NCI-H526 (cell line): ENCODE measurements at places on chromosomes 1 and 21.

DNA sequence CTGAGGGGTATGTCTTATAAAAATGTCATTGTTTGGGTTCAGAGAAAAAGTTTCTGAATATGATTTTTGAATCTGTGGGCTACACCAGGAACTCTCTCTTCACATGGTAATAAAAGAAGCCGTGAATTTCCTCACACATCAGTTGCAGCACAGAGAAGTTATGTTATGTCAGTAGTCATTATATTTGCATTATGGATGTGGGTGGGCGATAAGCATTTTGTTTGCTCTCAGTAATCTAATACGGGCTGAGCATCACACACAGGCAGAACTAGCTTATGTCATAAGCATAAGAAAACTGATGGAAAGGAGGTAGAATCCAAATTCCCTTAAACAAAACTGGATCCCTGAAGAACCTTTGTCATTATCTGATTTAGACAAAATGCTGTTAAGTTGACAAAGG is 70.8 kb downstream of the PRDM2 start:
- DNase-seq = no peak

GRCh38 chr21:22120616-22121266 is 1122.5 kb downstream of the NCAM2 start:
- no peak for DNase-seq

DNA sequence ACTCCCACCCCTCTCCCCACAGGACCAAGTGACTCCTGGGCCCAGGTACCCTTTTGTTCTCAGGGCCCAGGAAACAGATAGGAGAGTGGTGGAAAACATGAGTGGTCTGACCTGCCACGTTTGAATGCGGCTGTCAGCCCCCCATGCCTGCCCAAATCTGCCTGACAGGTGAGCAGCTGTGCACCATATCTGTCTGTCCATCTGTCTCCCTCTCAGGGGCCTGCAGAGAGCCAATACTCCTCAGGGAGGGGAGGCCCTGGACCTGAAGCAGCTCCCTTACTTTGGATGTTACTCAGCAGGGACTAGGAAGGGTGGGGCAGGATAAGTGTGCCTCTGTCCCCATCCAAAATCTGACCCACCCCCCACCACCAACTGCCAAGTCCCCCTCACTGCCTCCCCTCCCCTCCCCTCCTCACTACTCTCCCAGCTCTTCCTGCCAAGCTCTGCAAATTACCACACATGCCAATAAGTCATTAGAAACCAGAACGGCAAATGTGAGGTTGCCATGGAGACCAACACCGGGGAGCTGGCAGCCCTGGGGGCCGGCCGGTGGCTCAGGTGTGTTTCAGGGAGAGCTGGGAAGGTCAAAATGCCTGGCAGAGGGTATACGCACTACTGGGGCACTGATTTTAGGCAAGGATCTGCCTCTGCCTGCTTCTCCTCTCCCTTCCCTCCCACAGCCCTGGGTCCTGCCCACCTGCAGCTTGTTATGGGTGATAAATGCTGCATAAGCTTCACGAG is 11.5 kb downstream of the LRRN2 start:
- no peak for DNase-seq

GRCh38 chr1:186615332-186615731 is 64.9 kb downstream of the PTGS2 start:
- no peak for DNase-seq

DNA sequence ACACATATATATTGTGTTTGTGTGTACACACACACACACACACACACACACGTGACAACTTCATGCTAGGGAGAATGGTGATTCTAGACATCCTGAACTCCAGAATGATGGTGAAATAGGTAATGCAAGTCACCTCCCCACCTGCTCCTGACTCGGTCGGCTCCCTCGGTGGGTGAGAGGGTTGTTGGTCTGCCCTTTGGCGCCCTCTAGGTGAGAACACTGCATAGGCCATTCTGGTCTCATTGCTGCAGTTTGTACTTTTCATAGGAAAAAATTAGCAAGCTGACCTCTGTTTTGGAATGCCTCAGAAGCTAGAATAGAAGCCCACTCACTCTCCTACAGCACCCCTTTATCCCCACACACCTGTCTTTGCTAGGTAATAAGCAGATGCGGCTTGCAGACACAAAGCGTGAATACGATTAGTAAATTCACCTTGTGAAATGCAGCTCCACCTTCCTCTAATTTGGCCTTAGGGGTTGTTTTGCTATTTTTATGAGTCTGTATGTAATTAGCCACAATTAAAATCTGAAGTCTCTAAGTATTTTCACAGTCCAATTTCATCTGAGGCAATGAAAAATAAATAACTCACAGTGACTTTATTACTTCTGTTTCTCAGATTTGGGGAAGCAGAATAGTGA is 130.0 kb upstream of the KCNJ15 start:
- DNase-seq = peak; percentile 22

- peak; percentile 41 for DNase-seq
Measured at GRCh38 chr21:44836666-44837471, 19.0 kb upstream of the SUMO3 start.

- no peak for DNase-seq
Measured at GRCh38 chr1:110310300-110310699, 28.9 kb upstream of the RBM15 start.

DNA sequence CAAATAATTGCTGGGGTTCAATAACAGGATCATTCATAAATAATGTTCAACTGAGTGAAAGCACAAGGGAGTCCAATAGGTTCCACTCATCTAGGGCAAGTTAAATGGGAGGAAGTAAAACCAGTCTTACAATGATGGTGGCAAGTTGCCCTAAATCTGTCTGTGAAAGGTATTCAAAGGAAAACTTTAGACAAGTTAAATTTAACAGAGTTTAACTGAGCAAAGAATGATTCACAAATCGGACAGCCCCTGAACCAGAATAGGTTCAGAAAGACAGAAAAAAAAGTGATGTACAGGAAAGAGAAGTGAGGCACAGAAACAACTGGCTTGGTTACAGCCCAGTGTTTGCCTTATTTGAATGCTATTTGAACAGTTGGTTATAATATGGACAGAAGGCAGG is 183.5 kb upstream of the ADGRL4 start:
- peak; percentile 18 for DNase-seq

GRCh38 chr1:27436204-27437159 is 44.1 kb downstream of the GPR3 start:
- no peak for DNase-seq

GRCh38 chr1:20478057-20478635 is 7.9 kb downstream of the CAMK2N1 start:
- no peak for DNase-seq

GRCh38 chr1:225998560-225999226 is 450 bp downstream of the SDE2 start:
- no peak for DNase-seq

DNA sequence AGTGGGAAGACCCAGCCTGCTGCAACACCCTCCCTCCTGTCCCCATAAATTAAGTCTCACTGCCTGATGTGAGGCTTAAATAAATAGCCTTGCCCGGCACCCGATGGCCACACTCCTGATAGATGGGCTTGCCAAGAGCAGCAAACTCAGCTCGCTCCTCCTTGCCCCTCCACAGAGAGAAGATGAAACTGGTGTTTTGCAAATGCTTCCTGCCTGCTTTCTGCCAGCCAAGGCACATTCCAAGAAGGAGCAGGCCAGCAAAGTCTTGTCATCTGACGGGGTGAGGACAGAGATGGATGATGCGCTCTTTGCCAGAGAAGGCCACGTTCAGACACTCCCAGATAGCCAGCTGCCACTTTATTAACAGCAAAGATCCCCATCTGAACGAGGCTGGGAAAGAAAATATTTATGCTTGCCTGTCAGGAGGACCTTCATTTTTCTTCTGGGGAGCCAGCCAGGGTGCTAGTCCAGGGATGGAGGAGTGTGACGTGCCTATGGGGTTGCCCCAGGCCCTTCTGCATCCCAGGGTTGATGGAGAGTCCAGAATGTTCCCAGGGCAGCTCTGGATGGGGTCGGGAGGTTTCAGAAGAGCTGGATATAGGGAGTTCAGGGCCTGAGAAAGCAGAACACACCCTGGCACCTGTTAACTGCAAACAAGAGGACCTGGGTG is 265.4 kb downstream of the FOXD2 start:
- no peak for DNase-seq

DNA sequence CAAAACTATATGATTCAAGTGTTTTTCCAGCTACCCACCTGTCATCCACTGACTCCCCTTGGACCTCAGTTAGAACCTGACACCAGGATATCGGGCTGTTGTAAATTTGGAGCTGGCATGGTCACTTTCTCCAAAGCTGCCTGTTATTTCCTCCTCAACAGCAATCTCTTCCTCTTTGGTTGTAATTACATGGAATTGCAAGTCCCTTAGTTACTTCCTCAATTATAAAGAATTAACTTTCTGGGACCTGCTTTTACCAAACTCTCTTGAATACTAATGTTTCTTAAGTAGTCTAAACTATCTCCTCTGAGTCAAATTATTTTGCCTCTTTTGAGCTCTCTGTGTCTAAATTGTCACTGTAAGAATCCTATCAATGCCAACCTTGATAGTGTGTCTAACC is 150.3 kb upstream of the SGIP1 start:
- DNase-seq = no peak

- no peak for DNase-seq
Measured at GRCh38 chr1:174398246-174398645, 49.5 kb upstream of the GPR52 start.

DNA sequence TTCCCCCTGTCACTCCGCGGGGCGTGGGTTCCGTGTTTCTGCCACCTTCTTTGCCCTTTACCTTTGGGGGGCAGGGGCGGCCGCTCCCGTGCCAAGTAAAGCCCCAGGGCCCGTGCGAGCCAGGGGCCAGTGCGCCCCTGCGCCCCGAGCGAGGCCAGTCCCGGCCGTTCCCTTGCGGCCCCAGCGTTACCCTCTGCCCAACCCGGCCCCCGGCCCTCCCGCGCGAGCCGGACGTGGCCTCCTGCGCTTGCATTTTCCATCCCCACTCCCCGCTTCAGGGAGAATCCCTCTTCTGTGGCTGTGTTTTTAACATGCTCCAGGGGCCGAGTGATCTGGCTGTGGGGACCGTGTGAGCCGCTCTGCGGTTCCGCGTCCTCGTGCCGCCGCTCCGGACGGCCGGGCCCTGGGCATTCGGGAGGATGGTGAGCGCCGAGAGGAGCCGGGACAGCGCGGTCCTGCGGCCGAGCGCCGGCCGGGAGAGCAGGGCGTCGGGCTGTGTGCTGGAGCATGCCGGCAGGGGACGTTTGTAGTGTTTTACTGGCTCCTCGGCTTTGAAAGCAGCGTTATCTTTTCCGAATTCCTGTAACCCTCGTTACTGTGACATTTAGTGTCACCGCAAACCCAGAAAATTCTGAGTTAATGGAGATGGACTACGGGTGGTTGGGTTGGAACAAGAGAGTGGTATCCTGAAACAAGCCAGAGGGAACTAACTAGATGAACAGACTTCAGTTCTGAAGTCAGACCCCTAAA is 1.0 kb downstream of the GALNT2 start:
- DNase-seq = no peak

DNA sequence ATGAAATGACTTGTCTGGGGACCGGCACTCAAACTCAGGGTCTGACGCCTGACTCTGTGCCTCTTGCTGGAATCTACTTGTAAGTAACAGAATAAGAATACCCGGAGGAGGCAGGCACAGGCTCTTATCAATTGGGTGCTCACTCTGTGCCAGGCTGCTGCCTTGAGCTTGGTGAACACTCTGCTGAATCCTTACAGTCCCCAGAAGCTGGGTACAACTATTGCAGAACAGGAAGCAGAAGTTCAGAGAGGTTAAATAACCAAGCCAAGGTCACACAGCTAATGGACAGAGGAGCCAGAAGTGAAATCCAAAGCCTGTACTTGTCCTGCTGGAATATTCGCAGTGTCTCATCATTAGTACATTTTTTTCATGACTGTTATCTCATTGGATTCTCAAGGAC is 86.0 kb downstream of the EPHB2 start:
- DNase-seq = no peak

DNA sequence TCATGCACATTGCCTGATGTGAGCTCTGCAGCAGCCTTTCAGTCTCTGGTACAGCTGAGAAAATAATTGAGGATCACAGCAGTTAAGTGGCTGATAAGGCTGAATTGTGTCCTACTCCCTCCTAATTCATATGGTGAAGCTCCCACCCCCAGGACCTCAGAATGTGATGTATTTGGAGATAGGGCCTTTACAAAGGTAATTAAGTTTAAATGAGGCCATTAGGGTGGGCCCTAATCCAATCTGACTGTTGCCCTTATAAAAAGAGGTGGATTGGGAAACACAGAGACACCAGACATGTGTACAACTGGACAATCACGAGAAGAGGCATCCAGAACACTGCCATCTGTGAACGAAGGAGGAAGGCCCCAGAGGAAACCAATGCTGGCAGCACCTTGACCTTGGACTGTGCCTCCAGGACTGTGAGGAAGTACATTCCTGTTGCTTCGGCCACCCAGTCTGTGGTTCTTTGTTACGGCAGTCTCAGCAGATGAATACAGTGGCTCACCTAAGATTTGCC is 148.1 kb downstream of the TRABD2B start:
- no peak for DNase-seq

- DNase-seq = peak; percentile 53
Measured at GRCh38 chr1:115469703-115470476, 131.8 kb upstream of the NGF start.

- DNase-seq = peak; percentile 70
Measured at GRCh38 chr1:76546354-76546933, 320.8 kb upstream of the ST6GALNAC5 start.

DNA sequence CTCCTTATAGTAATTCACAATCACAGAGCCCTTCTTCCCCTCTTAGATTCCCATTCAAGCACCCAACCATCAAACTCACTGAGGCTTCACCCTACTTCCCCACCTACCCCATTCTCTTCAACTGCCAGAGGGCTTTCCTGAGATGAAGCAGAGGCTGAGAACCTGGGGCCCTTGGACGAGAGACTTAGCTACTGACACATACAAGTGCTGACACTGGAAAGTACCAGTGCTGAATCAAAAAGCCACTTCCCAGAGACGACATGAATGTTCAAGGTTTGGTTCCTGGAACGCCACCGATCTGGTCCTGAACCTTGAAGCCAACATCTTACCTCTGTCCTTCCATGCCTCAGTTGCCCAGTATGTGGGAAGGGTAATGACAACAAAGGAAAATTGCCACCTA is 16.6 kb upstream of the RAP1A start:
- no peak for DNase-seq

- DNase-seq = no peak
Measured at GRCh38 chr21:44443891-44444285, 11.4 kb upstream of the LRRC3 start.

DNA sequence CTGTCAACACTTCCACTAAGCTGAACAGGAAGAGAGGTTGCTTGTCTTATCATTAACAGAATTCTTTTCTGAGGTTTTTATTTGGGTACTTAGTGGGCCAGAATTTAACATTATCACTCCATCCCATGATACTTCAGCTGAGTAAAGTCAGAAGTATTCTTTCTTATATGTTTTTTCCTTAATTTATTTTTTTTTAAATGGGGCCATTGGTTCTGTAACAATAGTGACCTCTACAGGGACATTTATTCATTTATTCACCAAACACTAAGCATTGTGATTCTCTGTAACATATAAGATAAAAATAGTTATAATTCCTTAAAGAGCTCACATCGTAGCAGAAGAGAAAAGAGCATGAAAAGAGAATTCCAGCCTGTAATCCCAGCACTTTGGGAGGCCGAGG is 9.8 kb downstream of the GREM2 start:
- DNase-seq = no peak

DNA sequence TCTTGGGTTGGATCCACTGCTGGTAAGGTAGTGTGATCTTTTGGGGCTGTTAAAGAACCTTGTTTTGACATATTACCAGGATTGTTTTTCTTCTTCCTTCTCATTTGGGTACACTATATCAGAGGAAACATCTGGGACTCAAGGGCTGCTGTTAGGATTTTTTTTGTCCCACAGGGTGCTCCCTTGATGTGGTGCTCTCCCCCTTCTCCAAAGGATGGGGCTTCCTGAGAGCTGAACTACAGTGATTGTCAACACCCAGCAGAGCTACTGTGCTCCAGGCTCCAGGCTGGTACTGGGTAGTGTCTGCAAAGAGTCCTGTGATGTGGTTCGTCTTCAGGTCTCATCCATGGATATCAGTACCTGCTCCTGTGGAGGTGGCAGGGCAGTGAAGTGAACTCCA is 20.6 kb downstream of the IFI16 start:
- DNase-seq = no peak
